Effector memory CD8-positive, alpha-beta T cell (primary cell): ENCODE measurements at places on chromosomes 6 and 20.

GRCh38 chr20:46549188-46549972, 1.1 kb downstream of the OCSTAMP start:
- DNase-seq, result no peak

DNA sequence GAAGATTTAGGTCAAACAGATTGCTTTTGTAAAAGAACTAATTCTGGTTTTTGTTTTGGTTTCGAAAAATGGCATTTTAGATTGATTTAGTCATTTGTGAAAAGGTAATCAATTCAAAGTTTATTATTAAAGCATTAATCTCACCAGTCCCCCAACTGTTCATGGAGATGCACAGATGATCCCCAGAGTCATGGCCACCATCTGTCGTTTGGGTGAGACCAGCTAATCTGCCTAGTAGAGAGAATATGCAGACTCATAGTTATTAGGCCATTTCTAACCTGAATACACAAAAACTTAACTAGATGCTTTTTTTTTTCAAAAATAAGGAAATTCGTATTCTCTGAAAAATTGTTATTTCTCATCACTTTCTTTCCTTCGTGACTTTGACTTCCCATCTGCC, 58.1 kb downstream of the C6orf58 start:
- no peak for DNase-seq

DNA sequence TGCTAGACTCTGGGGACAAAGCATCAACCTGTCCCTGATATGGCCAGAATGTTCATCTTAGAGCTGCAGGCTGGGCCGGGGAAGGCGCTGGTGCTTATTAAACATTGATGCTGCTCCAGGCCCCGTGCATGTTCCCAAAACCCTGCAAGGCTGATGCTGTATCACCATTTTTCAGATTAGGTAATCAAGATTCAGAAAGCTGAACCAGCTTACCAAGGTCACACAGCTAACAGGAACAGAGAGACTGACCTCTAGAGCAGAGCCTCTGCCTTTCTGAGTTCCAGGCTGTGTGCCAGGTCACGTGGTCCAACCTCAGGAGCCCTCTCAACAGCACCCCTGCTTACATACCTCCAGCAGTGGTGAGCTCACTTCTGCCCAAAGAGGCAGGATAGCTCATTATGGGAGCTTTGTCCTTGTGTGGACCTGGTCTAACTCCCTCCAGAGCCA, 16.1 kb upstream of the VSTM2L start:
- DNase-seq, result no peak

DNA sequence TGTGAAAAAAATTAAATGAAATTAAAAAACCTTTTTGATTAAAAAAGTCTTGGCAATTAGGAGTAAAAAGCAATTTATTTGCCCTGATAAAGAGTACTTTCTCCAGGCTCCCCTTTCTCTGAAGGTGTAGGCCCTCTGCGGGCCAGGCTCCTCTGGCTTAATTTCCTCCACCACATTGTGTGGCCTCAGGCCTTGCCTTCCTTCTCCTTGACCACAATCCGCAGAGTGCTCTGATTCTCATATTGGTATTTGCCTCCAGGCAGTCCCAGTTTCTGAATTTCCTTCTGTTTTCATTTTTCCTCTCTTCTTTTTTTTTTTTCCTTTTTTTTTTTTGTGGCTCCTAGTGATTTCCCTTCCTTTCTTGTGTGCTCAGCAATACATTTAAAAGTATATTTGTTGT, 96.4 kb downstream of the AIG1 start:
- no peak for DNase-seq

- no peak for DNase-seq
These were observed 16.5 kb upstream of the RBPJL start for GRCh38 chr20:45289942-45290676.

DNA sequence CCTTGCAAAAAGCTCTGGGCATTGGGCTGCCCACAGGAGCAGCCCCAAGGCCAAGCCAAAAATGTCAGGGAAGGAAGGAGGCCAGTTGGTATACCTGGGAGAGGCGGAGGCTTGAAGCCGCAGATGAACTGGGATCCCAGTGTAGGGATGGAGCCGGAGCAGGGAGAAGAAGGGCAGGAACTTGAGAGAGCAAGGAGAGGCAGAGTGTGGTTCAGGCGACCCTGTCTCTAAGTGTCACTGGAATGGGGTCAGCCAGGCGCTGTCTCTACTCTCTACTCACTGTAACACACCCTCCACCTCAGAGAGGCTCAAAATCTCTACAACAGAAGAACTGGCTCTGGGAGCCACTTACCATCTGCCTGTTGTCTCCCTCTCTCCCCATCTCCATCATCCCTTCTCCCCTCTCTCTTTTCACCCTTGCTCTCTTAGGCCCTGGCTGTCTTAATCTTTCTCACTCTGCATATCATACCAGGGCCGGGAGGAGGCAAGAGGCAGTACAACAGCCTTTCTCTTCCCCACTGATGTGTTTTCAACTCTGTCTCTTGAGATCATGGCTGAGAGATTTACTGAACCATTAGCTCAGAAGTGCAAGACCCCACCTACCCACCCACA, 93.3 kb downstream of the CRYBG1 start:
- DNase-seq, result no peak

- DNase-seq, result no peak
These were observed 25.3 kb downstream of the DUSP22 start for GRCh38 chr6:317448-318144.

GRCh38 chr6:40444811-40445210, 142.4 kb downstream of the LRFN2 start:
- no peak for DNase-seq

DNA sequence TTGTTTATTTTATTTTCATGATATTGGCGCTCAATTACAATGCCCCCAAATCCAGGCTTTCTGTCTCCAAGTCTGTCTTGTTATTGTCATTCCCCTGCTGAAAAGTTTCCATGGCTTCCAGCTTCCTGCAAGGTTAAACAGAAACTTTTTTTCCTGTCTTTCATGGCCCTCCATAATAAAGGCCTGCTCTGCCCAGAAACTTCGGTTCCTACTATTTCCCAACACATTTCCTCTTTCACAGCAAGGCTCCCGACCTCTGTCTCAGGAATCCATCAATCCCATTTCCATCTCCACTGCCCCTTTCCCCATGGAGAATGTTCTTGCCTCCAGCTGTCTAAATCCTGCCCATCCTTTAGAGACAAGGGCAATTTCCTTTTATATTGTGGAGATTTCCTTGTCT, 365.2 kb upstream of the JARID2 start:
- DNase-seq, result no peak

DNA sequence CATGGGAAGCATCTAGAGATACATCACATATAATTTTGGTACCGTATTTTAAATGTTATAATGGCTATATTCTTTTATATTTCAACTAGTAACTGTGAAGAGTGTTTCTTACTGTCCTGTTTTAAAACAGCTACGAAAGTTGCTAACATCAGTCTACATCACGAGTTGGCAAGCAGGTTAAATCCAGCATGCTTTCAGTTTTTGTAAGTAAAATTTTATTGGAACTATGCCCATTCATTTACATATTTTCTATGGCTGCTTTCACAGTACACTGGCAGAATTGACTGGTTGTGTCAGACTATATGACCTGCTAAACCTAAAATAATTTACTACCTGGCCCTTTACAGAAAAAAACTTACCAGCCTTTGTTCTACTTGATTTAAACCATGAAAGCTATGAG, 478.1 kb downstream of the PHF3 start:
- no peak for DNase-seq

GRCh38 chr6:144332177-144332576, 47.0 kb downstream of the UTRN start:
- DNase-seq, result no peak

- DNase-seq, result peak; percentile 21
These were observed 61.6 kb upstream of the SNX9 start for GRCh38 chr6:157761331-157761921.

DNA sequence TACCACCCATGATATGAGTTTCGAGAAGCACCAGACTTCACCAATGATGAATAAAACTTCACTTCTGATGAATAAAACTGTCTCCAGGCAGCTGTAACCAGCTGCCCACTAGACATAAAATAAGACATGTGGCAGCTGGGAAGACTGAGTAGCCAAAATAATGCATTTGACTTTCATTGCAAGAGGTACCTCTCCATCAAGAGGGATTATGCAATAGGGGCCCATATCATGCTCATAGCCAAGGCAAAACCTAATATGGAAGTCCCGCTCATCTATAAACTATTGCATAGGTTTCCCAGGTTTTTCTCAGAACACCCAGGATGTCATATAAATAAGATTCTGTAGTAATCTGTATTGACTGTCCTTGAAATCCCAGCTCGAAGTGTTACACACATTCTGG, 155.5 kb downstream of the SIM1 start:
- DNase-seq, result no peak

GRCh38 chr6:114987281-114987680, 644.5 kb upstream of the HS3ST5 start:
- DNase-seq, result no peak

GRCh38 chr20:12311094-12311865, 393.6 kb downstream of the BTBD3 start:
- no peak for DNase-seq

DNA sequence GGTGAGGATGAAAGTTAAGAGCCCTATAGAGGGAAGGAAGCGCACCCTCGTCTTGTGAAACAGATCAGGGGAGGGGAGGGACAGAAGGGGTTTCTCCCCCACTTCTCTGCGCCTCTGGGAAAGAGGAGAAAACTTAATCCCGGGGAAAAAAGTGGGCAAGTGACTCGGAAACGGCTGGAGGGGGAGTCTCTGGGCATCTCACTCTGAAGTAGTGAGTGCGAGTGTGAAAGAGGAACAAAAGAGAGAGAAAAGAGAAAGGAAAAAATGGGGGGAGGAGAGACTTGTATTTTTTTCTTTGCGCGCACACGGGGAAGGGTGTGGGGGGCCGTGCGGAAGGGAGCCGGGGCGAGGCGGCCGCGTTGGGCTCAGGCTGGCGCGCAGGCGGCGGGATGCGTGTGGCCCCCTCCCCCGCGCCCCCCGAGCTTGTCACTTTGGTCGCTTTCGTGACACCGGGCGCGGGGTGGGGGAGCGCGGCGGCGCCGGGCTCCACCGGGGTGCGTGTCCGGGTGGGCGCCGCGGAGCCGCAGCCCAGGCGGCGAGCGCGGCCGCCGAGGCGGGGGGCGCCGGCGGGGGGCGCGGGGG, 454 bp downstream of the L3MBTL3 start:
- peak; percentile 24 for DNase-seq

- DNase-seq, result no peak
These were observed 124.2 kb downstream of the FHL5 start for GRCh38 chr6:96687121-96687520.

DNA sequence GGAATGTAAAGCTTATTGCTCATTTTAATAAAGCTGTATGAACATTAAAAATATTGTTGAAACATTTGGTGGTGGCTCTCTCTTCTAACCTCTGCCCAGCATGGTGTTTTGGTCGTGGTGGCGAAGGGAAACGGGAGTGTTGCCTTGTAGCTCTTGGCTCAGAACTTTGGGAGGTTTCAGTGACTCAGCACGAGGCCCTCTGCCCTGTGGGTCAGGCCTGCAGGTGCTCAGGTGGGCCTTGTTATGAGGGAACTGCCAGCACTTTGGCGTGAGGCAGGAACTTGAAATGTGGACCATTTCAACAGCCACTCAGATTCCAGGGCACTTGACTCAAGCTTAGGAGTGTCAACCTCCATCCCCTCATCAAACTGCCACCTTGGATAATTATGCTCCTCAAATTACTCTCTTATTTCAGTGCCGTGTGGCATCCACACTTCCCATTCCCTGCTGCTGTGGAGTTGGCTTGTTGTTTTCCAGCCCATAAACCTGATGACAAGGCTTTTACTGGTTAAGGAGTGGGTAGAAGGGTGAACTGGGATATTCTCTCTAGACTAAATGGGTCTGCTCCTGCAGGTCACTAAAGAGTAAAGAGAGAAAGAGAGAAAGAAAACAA, 36.3 kb downstream of the PRDM1 start:
- no peak for DNase-seq

DNA sequence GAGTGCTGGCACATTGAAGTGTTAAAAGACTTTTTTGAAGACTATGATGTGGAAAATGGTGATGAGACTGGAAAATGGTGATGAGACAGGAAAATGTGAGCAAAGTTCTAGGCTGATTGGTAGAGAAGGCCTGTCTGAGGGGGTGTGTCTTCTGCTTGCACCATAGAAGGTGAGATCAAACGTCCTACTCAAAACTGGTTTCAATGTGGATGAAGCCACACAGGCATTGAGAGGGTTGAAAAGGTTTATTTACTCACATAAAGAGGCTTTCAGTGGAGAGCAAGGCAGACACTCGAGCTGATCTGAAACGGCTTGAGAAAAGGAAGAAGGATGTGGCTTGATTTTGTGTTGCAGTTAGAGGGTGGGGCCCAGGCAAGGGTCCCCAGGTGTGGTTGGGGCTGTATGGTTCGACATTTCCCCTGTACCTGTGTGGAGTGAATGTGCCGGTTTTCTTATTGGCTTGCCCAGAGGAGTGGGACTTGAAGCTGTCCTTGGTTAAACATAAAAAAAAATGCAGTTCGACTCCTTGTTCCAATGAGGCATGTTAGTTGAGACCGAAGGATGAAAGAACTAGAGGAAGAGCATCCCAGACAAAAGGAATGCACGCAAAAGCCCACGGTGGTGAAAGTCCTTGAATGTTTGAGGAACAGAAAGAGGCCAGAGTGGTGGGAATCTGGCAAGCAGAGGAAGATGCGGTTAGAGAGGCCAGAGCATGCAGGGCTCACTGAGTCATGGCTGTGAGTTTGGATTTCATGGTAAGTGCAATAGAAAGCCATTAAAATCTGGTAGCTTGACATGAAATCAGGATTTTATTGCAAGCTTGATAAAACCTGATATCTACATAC, 172.3 kb downstream of the EPM2A start:
- DNase-seq, result no peak

DNA sequence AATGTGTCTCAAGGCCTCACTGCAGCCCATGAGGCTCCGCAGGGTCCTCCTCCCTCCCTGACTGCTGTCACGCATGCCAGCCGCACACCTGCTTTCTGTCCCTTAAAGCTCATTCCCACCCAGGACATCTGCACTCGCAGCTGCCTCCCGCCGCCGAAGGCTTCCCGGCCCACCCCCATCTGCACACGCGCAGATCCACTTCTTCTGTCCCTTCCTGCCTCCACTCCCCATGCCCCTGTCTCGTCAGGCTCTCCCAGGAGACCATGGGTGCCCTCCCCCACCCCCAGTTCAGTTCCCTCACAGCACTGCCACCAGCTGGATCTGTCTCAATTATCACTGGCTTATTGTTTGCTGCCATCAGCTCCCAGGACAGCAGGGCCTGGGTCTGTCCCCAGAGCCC, 63.0 kb downstream of the RIPOR3 start:
- no peak for DNase-seq
